ENCODE measurements at places on chromosomes 13 and 19.
A peak's percentile ranks its signal among the peaks of the same experiment; 100 is the strongest.

DNA sequence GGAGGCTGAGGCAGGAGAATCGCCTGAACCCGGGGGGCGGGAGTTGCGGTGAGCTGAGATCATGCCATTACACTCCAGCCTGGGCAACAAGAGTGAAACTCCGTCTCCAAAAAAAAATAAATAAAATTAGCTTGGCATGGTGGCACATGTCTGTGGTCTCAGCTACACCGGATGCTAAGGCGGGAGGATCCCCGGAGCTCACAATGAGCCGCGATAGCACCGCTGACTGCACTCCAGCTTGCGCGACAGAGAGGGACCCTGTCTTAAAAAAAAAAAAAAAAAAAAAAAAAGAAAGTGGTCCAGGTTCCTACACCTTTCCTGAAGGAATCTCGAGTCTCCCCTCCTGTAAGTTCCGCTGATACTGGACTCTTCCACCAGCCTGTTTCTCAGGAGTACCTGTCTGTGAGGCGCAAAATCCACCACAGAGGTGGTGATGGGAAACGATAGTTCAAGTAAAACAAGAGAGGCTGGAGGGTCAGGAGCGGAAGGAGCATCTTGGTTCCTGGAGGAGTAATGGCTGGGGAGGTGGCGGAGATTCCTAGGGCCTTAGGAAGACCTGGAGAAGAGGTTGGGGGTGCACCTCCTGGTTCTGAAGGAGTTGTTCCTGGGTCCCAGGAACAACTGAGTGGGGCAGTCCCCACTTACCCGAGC, 471 bp downstream of the FUT1 start:
- DNase-seq, result no peak

DNA sequence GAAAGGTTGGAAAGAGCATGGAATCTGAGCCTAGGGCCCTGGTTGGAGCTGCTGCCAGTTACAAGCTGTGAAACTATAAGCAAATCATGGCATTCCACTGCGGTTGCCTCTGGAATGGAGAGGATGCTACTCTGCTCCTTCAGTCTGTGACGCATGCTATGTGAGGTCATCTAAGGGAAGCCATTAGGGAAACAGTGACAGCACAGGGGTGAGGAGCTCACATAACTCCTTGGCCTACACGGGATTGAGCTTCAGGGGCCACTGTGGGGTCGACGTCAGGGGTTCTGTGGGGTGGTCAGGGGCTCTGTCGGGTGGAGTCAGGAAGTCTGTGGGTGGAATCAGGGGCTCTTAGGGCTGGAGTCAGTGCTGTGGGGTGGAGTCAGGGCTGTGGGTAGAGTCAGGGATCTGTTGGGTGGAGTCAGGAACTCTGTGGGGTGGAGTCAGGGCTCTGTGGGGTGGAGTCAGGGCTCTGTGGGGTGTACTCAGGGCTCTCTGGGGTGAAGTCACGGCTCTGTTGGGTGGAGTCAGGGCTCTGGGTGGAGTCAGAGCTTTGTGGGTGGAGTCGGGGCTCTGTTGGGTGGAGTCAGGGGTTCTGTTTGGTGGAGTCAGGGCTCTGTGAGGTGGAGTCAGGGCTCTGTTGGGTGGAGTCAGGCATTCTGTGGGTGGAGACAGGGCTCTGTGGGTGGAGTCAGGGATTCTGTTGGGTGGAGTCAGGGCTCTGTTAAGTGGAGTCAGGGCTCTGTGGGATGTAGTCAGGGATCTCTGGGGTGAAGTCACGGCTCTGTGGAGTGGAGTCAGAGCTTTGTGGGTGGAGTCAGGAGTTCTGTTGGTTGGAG, 35.8 kb upstream of the MEDAG start:
- peak; percentile 92 for DNase-seq

DNA sequence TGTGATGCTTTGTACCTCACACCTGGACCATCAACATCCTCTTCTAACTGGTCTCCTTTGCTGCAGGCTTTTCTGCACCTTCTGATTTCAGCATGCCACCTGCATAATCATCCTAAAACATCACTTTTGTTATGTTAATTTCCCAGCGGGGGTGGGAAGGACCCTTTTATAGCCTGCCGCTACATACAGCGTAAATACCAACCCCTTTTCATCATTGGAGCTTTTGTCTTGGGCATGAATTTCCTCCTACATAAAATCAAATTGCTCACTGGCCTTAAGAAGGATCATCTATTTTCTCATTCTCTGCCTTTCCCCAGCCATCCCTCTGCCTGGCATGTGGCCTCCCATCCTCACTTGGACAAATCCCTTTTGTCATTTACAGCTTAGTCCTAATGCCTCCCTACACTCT, 124.7 kb downstream of the RBM26 start:
- DNase-seq, result no peak

- DNase-seq, result no peak
Observed at GRCh38 chr13:38419312-38419873, 69.7 kb downstream of the UFM1 start.

GRCh38 chr13:108643646-108644353, 14.4 kb downstream of the MYO16 start:
- no peak for DNase-seq

DNA sequence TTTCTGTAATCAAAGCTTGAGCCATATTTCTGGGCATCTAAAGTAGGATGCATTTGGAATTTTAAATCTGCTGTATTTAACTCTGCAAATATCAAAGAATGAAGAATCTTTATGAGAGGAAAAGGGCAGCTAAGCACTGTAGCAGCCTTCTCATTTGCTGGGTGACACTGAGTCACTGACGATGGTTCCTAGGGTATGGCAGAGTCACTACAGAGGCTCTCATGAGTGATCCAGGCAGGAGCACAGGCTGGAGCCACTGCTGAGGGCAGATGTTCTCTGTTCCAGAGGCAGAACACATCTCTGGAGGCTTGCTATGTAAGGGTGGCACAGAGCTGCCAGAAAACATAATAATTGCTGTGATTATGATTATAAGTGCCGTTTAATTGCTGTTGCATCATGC, 340.7 kb upstream of the HTR2A start:
- no peak for DNase-seq

DNA sequence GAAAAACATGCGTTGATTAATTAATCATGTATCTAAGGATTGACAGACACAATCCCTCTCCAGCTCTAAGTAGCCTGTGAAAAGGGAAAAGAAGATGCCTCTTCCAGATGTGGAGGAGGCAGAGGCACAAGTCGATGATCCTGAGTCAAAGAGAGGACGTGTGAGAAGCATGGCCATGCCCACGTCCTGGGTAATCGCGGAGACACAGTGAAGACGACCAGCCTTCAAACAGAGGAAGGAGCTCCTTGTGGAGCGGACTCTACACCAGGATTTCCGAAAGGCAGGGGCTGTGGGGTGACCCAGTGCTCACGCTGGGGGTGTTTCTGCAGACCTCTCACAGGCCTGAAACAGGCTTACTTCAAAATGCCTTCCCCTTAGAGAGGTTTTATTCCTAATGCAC, 70.5 kb downstream of the COL4A1 start:
- no peak for DNase-seq

DNA sequence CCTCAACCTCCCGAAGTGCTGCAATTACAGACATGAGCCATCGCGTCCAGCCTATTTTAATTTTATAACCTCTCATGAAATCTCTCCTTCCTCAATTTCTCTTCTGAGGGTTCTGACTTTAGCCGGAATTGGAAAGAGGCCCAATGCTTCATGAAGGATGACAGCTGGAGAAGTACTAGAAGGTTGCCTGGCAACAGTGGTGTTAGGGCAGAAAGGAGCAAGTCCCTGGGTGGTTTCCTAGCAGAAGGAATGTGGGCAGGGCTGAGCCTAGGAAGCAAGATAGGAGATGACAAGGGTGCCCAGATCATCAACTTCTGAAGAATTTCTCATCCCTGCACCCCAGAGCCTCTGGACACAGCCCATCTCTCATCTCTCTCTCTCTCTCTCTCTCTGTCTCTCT, 25.8 kb downstream of the CACNG6 start:
- DNase-seq, result no peak

DNA sequence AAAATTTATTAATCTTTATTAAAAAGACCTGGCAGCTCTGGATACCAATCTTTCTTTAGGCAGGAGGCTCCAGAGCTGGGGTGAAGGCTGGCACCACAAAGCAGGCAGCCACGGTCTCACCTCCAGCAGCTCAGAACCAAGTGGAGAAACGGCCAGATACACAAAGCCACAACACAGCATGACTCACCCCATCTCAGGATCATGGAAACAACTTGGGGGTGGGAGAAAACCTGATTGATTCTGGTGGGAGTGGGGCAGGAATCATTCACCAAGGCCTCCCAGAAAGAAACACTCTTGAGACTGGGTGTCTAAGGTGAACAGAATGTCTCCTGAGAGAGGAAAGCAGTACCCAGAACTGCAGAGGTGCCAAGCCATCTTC, 64.2 kb downstream of the CRYL1 start:
- no peak for DNase-seq

DNA sequence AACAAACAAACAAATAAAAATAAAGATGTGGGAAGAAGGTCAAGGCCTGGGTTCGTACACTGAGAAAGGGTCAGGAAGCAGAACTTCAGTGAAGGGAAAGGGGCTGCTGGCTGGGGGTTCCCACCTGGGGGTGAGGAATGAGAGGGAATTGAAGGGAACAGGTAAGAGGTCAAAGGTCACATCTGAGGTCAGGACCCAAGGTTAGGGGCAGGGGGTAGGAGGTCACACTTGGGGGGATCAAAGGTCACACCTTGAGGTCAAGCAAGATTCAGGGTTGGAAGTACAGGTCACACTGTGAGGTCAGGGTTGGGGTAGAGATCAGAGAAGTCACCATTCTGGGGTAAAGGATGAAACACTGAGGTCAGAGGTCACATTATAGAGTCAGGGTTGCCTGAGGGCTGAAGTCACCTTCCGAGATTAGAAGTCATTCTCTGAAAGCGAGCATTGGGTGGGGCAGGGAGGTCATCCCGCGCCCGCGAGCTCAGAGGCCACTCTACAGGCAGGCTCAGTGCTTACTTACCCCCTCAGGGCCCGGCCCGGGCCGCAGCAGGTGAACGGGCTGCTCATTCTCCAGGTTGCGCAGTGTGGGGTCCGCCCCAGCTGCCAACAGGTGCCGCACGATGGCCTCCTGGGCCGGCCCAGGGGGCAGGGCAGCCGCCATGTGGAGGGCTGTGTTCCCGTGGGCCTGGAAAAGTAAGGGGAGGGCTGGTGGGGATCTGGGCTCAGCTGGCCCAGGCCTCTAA, 10.8 kb downstream of the NFKBID start:
- no peak for DNase-seq

DNA sequence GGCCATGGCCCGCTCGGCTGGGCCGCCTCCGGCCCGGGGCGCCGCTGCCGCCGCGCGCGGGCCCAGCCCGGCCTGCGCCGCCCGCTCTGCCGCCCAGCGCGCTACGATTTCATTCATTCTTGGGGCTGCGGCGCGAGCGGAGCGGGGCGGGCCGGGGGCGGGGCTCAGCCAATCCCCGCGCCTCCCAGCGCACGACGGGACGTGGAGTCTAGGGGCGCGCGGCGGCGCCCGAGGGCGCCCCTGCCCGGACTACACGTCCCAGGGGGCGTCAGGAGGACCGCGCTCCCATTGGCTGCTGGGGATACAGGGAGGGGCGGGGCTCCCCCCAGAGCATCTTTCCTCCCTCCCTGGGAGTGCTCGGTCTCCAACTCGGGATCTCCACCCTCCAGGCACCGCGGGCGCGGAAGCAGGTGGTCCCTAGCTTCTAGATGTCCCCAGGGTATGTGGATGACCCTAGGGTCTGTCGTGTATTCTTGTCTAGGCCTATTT, 5.6 kb upstream of the DPF1 start:
- DNase-seq, result no peak

Data from sciatic nerve (tissue), 2 donors.